CD4-positive, alpha-beta T cell treated with Interferon gamma for 1 hour (primary cell): ENCODE measurements at places on chromosomes 2 and 18.
A peak's percentile ranks its signal among the peaks of the same experiment; 100 is the strongest.

DNA sequence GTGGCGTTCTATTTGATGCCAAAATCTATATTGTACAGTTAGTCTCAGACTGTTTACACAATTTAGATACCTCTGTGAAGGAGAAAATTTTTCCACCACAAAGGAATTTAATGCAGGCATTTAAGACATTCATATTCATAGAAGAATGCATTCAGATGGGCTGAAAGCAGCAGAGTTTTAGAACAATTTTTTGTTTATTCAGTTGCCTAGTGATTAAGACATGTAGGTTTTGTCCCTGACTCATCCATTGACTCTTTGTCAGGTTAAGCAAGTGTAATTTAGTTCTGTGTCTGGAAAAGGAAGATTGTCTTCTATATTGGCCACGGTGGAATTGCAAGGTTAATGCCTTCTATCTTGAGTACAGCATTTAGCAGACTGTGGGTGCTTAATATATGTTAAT is 515.0 kb downstream of the PARD3B start:
- no peak for DNase-seq

GRCh38 chr2:104965900-104966299 is 72.0 kb upstream of the MRPS9 start:
- no peak for DNase-seq

DNA sequence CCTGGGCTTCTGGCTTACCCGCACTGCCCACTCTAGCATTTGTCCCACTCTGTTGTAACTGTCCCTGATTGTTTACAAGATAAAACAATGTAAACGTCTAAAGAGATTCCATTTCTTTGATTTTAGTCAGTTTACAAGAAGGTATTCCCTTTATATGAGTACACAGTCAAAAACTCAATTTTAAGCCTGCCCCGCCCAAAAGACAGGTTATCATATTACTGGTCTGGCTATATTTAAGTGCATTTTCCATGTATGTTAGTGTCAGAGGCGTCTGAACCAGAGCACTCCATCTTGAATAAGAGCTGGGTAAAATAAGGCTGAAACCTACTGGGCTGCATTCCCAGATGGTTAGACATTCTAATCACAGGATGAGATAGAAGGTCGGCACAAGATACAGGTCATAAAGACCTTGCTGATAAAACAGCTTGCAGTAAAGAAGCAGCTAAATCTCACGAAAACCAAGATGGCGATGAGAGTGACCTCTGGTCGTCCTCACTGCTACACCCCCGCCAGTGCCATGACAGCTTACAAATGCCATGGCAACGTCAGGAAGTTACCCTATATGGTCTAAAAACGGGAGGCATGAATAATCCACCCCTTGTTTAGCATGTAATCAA is 15.0 kb downstream of the GPR45 start:
- no peak for DNase-seq

GRCh38 chr2:54298514-54298913 is 42.5 kb upstream of the TSPYL6 start:
- no peak for DNase-seq

DNA sequence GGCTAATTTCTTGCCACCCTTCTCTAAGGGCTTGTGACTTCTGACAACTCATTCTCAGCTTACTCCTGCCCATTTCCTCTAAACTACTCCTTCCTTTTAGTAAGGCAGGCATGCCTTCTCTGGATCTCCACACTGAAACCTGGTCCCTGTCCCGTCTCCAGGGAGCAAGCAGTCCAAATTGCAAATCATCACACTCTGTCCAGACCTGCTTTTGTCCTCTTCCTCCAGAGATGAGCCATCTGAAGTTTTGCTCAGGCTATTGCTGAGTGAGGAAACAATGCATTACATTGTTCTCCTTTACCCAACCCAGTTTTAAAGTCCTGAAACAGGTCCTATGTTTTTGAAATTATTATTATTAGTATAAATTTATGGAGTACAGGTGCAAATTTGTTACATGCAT is 57.3 kb downstream of the ARHGAP25 start:
- DNase-seq: no peak

DNA sequence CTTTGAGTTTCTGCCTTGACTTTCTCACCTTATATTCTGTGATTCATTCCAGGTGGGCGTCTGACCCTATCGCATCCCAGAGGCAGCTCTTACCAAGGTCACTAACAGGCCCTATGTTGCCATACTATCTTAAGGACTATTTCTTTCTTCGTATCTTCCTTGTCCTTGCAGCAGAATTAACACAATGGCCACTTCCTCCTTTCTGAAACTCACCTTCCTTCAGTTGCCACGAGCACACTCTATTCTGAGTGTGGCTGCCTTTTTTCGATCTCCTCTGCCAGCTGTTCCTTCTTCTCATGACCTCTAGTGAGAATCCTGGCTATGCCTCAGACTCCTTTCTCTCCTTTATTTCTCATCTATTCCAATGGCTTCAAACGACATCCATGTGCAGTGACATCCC is 160.4 kb upstream of the CCDC195 start:
- no peak for DNase-seq

- DNase-seq: no peak
These were observed 649.4 kb upstream of the SLC8A1 start for GRCh38 chr2:41101281-41101680.

- DNase-seq: peak; percentile 44
These were observed 87.0 kb downstream of the ALPK2 start for GRCh38 chr18:58541789-58542425.

GRCh38 chr18:79965119-79965902 is 868 bp downstream of the HSBP1L1 start:
- DNase-seq: no peak

GRCh38 chr2:174336501-174337336 is 2.0 kb downstream of the SP9 start:
- DNase-seq: peak; percentile 28
